Fibroblast of skin of left biceps (primary cell): ENCODE measurements at places on chromosomes 3 and 15.

DNA sequence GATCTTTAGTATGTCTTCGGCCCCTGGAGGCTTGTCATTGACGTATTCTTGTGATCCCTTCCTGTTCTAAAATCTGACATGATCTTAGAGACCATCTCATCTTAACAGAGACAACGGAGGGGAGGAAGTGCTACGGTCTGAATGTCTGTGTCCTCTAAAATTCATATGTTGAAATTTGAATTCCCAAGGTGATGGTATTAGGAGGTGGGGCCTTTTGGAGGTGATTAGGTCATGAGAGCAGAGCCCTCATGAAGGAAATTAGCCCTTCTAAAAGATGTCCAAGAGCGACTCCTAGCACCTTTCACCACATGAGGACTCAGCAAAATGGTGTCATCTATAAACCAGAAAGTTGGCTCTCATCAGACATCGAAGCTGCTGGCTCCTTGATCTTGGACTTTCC is 233.2 kb upstream of the CMC1 start:
- DNase-seq = no peak

- DNase-seq = no peak
Measured at GRCh38 chr3:72287956-72288355, 503.0 kb upstream of the PROK2 start.

DNA sequence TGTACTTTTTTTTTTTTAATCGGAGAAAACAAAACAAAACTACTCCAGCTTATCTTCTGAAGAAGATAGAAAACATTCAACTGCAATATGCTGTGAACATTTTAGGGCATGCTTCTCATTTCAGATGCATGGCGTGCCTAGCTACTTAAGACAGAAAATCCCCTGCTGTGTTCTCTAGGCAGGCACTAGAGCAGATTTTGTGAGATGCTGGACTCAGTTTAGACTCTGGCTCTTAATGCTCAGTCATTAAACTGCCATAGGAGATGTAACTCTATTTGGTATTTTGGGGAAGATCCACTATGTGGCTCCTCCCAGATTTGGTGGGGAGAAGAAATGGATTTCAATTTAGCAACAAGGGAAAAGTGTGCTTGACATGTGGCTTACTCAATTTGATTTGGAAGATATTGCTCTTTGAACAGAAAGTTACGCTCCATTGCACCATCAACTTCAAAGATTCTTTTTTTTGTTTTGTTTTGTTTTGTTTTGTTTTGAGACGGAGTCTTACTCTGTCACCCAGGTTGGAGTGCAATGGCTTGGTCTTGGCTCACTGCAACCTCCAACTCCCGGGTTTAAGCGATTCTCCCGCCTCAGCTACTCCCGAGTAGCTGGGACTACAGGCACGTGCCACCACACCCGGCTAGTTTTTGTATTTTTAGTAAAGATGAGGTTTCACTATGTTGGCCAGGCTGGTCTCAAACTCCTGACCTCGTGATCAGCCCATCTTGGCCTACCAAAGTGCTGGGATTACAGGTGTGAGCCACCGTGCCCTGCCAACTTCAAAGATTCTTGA is 62.0 kb upstream of the LEKR1 start:
- DNase-seq = no peak

DNA sequence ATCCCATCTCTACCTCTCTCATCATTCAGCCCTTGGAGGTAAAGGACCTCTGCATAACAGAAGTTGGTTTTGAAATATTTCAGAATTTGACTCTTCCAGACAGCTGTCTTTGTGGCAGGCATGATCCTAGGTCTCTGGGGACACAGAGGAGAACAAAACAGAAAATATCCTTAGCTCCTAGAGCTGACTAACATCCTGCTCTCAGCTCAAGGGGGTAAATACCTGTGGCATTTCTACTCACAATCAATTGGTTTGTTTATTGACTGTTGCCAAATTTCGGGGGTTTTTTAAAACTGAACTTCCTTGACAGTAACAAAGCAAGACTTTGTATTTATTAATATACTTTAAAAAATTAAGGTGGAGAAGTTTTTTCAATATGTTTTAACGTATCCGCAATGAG is 78.8 kb downstream of the EOMES start:
- no peak for DNase-seq

DNA sequence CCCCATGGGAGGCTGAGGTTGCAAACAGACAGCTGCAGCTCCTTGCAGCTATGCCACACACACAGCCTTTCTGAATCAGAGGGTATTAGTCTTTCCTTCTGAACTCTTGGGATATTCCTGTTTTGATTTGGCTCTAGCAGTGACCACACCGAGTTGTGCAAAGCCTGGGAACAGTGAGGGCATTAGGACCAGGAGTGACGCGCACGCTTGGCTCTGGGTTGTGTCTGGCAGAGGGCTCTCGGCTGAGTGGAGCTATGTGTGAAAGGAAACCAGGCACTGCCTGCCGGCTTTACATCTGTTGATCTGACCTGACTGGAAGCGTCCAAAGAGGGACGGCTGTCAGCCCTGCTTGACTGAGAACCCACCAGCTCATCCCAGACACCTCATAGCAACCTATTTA is at the start of gene GALNT15:
GALNT15 (plus strand) TSS at position 292 of the 400 bp plus-strand sequence. CDS start 472 bp downstream, outside the sequence.
- DNase-seq = peak; percentile 84

DNA sequence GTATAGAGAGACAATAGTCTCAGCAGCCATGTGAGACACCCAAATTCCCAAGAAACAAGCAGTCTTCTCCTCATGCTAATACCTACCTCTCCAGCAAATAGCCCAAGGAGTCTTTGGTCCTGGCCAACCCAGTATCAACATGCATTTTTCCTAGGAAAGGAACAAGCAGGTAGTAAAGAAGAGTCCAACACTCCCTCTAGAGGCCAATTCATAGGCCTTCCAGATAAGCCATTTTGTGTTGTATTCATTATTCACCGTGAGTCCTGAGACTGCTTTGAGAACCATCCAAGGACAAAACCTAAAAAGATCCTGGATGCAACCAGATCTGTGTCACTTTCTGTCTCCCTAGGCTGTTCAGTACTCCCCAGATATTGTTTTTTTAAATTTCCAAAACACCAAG is 63.6 kb upstream of the SNTN start:
- no peak for DNase-seq

DNA sequence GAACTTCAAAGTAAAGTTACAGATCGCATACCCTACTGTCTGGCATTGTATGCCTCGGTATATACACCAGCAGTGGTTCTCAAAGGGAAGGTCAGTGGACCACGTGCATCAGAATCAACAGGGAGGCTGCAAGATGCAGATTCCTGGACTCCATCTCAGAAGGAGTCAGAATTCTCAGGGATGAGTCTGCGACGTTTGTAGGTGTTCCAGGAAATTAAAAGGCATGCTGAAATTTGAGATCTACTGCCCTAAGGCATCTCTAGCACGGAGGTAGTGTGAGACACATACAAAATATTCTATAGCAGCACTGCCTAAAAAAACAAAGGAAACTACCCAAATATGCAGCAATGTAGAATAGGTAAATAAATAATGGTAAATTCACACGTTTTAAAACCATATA is 136.8 kb upstream of the BNIP2 start:
- no peak for DNase-seq

- no peak for DNase-seq
Measured at GRCh38 chr3:10417847-10418246, 87.5 kb downstream of the ATP2B2 start.

- no peak for DNase-seq
Measured at GRCh38 chr3:9248522-9249271, 749 bp downstream of the SRGAP3 start.

- DNase-seq = no peak
Measured at GRCh38 chr3:24177201-24177600, 232.1 kb downstream of the NR1D2 start.

DNA sequence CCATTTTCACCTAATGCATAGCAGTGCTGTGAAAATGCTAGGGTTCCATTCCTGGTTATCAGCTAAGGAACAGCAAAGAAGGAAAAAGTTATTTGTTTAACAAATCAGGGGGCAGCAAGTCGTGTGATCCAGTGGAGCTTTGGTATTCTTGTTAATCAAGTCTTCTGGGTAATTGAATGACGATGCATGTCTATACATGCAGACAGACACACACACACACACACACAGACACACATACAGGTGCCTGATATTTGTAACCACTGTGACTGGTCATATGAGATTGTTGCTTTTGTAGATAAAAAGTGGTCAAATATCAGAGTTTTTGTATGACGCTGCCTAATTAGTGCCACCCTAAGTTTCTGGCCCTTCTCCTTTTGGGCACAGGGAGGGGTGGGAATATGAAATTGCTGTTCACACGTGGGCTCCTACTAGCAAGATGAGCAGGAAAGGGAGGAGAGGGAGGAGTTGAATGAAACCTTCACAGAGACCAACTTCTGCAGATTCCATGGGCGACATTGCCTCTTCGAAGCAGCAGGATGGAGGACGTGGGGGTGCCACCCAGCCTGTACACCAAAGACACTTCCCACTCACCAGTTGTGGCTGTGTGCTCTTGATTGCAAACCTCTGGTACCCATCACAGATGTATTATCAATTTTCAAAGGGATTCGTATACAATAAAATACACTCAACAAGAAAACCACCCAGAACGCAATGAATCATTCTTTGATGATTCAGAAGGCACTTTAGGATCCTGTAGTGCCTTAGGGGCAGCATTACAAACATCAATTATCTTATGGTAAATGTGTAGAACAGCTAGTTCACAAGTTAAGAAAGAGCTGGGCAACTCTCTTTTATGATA is 281.9 kb upstream of the ICE2 start:
- no peak for DNase-seq

GRCh38 chr3:118435851-118436350 is 598.7 kb downstream of the IGSF11 start:
- DNase-seq = no peak

- DNase-seq = peak; percentile 10
Measured at GRCh38 chr3:148528024-148528423, 169.7 kb upstream of the AGTR1 start.

DNA sequence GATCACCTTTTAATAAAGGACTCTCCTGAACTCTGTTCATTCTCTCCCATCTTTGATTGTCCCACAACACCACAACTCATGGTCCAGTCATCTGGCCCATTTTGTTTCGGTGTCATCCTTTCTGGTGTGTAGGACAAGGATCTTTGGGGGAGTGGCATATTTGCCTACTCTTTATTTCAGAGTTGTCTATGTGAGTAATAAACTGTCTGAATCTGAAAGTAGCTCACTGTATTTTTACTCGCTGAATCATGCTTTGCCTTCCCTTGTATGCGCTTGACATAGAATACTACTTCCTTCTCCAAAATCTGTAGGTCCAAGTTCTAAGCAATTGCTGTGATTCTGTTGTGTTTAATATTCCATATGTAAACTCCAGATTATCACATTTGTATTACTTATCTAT is 29.9 kb upstream of the NOX5 start:
- no peak for DNase-seq

GRCh38 chr3:188220988-188221818 is 67.2 kb downstream of the LPP start:
- no peak for DNase-seq

GRCh38 chr3:41258239-41258800 is 59.0 kb downstream of the CTNNB1 start:
- DNase-seq = no peak

DNA sequence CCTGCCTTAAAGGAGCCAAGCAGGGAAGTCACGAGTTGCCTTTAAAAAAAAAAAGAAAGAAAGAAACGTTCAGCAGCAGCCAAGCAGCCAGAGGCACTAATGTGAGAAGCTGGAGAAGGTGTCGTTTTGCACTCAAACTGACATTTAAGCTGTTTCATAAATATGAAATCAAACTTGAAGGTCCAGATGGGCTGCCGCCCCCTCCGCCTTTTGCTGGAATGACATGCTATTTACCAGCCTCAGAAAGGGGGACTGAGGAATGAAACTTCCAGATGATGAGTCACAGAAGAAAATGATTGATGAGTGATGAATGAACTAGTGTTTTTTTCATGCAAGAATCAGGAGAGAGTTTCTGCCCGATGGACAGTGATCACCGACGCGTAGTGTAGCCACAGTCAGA is 396.8 kb downstream of the IGSF11 start:
- DNase-seq = no peak

- no peak for DNase-seq
Measured at GRCh38 chr15:52698514-52698913, 19.3 kb upstream of the ATOSA start.

GRCh38 chr15:57220205-57220604 is 156.1 kb upstream of the CGNL1 start:
- peak; percentile 91 for DNase-seq

DNA sequence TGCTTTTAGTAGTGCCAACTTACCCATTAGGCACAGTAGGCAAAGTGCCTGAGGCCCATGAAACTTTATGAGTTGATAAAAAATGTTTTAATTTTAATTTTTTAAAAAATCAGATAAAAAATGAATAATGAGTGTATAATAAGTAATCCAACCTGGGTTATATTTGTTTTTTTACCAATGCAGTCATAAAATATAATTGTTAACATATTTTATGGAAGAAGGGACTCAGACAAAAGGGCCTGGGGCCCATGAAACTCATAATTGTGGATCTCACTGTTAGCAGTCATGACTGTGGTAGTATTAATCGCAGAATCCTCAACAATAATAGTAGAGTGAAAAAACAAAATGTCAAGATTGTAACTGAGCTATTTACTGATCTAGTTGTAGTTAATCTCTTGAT is 16.8 kb upstream of the TNFSF10 start:
- no peak for DNase-seq

DNA sequence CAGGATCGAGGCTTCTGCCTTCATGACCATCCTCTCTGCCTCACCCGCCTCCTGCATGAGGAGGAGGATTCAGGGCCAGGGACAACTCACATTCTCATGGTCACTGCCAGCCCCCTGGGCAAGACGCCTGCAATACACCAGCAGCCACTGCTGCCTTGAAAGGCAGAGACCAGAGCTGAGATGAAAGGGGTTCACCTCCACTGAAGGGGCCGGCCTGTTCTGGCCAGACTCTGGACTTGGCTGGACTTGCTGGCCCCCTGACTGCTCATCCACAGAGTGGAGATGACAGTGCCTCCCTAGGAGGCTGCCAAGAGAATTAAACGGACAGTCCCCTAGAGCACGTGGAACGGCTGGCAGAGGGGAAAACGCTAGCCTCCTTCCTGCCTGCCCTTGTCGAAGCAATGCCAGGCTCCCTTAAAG is 35.2 kb downstream of the MGLL start:
- DNase-seq = no peak

DNA sequence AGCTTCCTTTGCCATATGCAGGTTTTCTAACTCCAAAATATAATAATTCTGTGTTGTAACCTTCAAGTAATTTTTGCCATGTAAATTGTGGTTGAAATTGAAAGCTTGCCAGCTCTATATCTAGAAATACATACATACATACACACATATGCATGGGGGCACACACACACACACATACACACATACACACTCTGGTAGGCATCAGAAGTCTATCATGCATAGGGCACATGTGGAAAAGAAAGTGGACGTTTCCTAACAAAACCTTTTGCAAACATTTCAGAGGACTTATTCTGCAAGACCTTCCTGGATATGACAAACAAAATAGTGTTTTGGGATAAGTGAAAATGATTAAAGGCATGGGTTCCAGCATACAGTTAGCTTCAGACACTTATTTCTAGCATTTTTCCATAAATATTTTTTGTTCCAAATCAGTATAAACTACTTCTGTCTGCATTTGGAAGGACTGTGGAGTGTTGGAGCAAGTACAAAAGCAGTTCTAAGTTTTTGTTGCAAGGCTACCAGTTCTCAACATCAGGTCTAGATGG is 578.9 kb downstream of the RBMS3 start:
- DNase-seq = no peak
